BJ (cell line): ENCODE measurements at places on chromosomes 5 and 9.

GRCh38 chr9:17594961-17595360 lies 16.1 kb downstream of the SH3GL2 start:
- no peak for DNase-seq

- DNase-seq: no peak
These were observed 22.9 kb downstream of the OR2V2 start for GRCh38 chr5:181170237-181170825.

- no peak for DNase-seq
These were observed 128.3 kb upstream of the C9orf72 start for GRCh38 chr9:27701587-27701986.

DNA sequence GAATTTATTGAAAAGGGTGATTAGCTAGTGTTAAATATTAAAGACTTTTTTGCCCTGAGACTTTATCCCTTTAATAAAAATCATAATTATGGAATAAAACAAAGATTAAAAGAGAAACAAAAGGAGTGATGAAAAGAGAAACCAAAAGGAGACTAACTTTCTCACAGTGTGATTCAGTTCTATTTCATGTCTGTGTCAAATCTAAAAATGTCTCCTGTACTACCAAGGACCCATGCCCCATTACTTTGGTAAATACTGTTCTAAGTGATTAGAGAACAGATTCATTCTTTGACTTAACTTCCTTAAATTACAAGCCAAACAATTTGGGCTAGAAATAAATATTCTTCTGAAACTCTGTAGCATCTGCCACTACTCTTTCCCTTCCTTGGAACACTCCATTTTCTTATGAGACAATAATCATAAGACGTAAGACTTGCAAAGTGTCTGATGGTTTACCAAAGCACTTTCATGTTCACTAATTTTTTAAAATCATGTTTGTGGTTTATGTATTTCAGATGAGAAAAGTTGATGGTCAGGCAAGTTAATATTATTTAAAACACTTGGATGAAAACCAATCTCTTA lies 319.0 kb downstream of the EBF1 start:
- DNase-seq: no peak

DNA sequence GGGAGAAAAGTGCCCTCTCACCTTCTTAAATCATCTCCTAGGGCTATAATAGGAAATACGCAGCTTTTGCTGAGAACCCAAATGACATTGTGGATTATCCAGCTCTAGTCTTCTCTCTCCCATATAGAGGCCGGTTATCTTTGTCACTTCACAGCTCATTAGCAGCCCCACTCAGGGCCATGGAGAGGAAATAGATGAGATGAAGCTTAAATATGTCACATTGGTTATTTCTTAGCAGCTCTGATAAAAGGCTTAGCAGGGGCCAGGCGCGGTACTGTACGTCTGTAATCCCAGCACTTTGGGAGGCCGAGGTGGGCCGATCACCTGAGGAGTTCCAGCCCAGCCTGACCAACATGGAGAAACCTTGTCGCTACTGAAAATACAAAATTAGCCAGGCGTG lies 90.0 kb downstream of the GHR start:
- DNase-seq: no peak

- no peak for DNase-seq
These were observed 7.5 kb upstream of the ZNF367 start for GRCh38 chr9:96425500-96426169.

DNA sequence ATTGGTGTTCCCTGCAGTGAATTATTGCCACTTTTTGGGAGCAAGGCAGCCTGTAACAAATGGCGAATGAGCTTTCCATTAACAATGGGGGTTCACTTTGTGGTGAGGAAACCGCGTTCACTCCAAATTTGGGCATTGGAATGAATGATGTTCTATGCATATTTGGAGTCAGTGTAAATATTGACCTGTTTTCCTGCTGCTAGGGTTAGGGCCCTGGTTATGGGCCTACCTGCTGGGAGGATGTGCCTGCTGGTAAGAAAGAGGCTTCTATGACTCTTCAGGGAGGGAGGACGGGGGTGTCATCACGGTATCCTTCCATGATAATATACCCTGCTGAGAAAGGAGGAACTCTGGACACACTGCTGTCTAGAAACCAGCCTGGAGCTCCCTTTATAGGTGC lies 29.0 kb downstream of the C9orf50 start:
- no peak for DNase-seq

- DNase-seq: no peak
These were observed 7.6 kb upstream of the PPP1R26 start for GRCh38 chr9:135471791-135472640.

GRCh38 chr5:312845-313244 lies 8.7 kb upstream of the AHRR start:
- no peak for DNase-seq

GRCh38 chr5:8714198-8714597 lies 831.7 kb downstream of the SEMA5A start:
- DNase-seq: no peak

- DNase-seq: no peak
These were observed 26.4 kb downstream of the ARHGAP26 start for GRCh38 chr5:142796492-142797109.

- DNase-seq: peak; percentile 10
These were observed 789.3 kb downstream of the SEMA5A start for GRCh38 chr5:8756498-8757084.

- no peak for DNase-seq
These were observed 1.7 kb upstream of the RECK start for GRCh38 chr9:36035006-36035405.

GRCh38 chr5:68217528-68217927 lies 2.0 kb downstream of the PIK3R1 start:
- no peak for DNase-seq

DNA sequence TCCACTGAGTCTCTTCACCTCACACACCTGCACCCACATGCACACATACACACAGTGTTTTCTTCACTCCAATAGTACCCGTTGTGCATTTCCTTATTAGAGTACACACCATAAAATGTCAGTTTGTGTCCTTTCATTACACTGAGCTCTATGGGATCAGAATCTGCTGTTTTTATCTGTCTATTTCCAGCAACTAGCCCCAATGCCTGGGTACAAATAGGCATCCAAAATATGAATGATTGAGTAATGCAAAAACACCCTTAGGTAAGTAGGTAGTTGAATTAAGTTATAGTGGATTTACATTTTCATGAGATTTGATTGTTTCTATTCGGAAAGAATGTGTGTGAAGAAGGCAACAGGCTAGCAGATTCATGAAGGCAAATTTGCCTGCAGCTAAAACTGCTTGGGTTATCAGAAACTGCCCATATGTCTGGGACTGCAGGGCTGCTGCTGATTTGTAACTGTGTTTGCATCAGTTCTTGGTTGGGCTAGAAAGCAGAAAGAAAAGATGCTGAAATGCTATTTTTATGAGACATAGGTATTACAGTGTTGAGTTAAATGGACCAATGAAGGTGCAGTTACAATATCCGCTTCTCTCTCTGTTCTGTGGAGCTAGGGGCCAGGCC lies 26.9 kb downstream of the PPP3R2 start:
- DNase-seq: no peak

DNA sequence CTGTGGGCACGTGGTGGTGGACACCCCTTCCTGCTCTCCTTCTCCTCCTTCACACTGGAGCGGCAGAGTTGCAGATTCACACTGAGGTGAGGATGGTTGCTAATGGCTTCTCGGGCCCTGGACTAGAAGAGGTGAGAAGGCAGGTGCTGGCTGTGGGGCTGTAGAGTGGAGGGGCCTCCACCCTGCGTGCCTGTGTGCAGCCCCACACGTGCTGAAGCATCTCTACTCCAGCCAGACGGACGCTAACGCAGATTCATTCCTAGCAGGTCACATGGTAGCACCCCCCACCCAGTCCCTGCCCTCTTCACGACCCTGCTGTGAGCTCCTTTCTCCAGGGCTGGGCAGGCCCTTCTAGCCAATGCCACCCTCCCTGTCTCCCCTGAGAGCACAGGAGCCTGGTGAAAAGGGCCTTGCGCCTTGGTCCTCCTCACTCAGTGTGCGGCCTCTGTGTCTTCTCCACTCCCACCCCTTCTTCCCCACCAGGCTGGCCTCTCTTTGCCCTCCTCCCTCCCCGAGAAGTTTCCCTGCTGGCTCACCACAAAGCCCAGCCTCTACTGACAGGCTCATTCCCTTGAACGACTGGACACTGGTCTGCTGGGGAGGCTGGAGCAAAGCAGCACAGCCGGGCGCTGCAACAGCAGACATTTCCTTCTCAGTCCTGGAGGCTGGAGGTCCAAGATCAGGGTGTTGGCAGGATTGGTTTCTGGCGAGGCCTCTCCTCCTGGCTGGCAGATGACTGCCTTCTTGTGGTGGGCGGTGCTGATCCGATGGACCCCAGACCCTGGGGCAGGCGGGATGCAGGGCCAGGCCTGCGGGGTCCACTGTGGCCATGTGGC lies 14.2 kb downstream of the CACNA1B start:
- DNase-seq: no peak

GRCh38 chr5:6861667-6862066 lies 148.4 kb downstream of the TENT4A start:
- DNase-seq: no peak

DNA sequence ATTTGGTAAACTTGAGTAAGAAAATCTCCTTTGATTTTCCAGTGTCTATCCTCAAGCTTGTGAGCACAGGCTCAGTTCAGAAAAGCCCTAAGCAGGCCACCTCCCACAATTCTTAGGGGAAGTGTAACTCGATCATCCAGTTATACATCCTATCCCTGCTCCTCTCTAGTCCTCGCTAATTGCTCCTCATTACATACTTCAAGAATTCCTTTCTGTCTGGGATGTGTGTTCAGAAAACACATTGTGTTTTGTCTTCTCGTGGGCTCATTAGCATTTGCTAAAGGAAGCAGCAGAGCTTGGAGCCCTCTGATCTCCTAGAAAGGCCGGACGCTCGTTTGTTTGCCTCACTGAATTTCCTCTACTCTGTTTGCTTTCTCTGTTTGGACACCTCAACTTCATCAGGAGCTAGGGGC lies 268.2 kb upstream of the RFX3 start:
- DNase-seq: no peak

DNA sequence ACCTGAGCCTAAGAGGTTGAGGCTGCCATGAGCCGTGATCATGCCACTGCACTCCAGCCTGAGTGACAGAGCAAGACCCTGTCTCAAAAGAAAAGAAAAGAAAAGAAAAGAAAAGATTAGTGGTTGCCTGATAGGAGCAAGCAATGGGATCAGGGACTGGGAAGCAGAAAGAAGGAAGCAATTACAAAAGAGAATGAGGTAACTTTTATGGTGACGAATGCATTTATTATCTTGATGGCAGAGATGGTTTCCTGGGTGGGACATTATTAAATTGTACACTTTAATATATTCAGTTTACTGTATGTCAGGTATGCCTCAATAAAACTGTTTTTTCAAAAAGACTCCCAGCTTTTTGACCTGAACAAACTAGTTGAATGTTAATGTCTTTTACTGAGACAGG lies 7.5 kb upstream of the PFDN1 start:
- DNase-seq: no peak

DNA sequence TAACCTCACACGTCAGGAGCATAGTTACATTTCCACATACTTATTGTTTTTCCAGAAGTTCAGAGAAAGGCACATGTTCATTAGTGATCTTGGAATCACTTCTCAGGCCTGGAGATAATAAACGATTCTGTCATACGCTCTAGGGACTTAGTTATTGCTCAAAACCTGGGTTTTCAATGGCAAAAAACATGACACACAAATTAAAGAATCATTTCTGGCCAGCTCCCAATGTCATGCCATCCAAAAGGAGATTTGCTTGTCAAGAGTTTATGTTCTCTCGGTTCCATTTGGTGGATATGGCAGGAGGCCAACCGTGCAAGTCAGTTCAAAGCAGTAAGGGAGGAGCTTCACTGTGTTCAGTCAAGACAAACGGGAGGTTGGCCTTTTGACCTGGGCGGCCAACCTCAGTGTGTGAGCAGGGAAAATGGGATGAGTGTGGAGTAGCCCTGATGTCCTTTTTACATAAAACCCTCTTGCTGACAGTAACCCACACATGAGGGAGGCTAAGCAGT lies 123.4 kb downstream of the NXNL2 start:
- DNase-seq: no peak

GRCh38 chr5:42812620-42813019 lies 928 bp upstream of the SELENOP start:
- DNase-seq: no peak

DNA sequence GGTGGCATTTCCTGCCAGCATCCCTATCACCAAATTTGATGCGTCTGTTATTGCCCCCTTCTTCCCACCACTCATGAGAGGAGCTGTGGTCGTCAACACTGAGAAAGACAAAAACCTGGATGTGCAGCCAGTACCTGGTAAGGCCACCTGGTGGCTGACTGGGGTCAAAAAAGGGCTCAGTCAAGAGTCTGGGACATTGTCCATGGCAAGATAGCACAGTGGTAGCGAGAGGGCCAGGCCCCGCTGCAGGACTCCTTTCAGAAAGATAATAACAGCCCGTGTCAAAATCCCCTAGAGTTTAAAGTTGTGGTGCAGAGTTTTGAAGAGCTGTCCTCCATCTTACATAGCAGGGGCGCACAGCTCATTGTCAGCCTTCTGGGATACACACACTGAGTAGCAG lies 40.8 kb downstream of the CSF1R start:
- no peak for DNase-seq
